T-helper 17 cell (primary cell): ENCODE measurements at places on chromosomes 11 and 22.

DNA sequence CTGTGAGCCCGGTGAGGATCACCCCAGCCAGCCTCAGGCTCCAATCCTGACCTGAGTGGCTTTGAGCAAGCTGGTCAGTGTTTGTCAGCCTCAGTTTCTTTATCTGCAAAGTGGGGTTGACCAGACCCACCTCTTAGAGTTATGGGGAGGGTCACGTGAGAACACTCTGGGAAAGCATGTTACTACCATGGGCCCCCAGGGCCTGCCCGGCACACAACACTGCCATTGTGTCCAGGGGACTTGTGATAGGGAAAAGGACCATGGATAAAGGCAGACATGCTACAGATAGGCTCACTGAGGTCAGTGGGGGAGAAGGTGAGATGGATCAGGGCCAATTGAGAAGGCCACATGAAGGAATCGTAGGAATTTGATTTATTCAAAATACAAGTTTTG, 32.1 kb upstream of the SUSD2 start:
- DNase-seq = no peak

DNA sequence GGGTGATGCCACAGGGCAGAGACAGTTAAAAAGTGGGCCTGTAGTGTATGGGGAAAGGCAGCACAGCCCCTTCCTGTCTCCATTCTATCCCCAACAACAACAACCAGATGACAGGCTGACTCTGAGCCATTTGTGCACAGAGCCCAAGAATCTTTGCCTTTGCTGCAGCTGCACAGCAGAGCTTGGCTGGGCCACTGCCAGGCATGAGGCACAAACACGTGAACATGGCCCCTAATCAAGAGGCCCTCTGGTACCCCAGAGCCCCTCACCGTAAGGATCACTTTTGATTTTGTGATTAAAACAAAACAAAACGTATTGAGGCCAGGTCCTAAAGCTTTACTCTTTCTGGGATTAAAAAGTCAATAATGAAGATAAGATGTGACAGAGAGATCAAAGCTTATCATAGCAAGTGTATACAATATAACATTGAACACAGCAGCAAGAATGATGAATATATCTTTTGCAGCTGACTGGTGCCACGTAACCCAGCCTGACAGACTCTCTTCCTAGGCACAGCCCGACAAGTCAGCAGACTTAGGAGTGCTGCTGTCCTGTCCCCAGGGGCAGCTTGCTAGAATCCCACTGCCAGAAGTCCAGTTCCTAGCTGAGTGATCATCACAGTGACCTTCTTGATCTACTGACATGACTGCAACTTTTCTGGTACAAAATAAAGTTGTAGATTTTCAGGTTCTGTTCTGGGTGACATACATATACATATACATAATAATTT, 117.8 kb downstream of the SERGEF start:
- no peak for DNase-seq

GRCh38 chr11:41146326-41146725, 313.1 kb downstream of the LRRC4C start:
- DNase-seq = no peak

GRCh38 chr11:44746894-44747293, 20.1 kb downstream of the TSPAN18 start:
- DNase-seq = no peak

DNA sequence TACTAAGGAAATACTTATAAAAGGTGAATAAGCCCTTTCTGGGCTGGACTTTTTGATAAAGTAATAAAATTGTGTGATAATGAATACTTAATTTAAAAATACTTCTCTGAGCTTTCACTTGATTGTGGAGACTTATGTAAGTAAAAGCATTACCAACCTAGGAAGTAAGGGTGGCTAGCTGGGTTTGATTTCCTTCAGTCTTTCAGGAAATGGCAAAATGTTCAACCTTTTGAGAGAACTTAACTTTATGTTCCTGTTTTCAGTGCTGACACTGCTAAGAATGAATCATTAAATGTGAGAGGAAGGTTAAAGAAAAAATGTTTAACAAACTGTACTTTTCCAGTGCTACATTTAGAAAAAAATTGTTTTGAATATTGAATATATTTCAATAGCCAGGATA, 900.3 kb downstream of the METTL15 start:
- no peak for DNase-seq
